ENCODE measurements at places on chromosomes 12 and 14.

DNA sequence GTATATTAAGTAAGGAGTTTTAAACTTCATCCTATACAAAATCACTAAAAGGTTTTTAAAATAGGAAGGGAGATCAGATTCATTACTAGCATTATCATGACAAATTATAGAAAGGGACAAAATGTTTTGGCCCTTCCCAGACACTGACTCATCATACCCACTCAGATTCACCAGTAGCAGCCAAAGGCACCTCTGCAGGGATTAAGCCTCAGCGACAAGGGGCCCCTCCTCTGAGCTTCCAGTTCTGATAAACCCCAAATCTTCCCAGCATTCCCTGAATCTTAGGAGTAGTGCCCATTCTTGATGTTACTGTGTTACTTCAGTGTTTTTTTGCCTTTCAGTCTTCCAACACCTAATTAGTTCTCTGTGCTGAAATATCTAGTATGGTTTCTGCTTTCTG lies 14.5 kb downstream of the KRAS start:
- no peak for DNase-seq

DNA sequence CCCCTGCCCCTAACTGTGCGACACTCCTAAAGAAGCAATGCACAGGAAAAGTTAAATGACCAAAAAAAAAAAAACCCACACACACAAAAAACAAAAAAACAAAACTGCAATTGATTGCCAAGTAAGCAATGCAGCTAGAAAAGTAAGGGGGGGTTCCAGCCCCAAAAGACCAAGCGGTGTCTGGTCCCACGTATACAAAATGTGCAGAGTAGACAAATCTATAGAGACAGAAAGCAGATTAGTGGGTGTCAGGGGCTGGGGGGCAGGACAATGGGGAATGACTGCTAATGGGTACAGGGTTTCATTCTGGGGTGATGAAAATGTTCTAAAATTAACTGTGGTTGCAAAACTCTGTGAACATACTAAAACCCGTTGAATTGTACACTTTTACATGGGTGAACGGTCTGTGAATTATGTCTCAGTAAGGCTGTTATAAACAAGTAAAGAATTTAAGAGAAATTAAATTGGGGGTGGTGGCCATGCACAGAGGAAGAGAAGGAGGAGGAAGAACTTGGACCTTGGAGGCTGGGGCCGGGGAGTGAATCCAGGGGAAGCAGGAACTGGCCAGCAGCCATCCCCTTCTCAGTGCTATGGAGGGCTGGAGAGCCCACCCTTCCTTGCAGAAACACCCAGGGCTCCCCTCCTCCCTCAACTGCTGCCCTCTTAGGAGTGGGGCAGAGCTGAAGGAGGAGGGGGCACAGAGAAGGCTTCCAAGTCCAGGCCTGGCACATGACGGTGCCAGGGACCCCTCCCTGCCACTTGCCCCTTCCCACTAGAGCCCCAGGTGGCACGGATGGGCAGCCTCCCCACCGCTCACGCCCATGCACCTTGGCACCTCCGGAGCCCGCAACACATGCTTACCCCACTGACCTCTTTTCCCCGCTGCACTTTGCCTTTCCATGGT lies 45.4 kb downstream of the KDM2B start:
- no peak for DNase-seq

DNA sequence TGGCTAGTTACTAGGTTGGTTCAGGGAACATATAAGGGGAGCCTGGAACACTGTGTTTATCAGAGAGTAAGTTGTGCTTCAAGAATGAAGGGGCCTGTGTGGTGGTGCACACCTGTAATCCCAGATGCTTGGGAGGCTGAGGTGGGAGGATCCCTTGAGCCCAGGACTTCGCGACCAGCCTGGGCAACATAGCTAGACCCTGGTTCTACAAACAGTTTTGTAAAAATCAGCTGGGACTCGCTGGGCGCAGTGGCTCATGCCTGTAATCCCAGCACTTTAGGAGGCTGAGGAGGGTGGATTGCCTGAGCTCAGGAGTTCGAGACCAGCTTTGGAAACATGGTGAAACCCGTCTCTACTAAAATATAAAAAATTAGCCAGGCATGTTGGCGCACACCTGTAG lies 42.1 kb upstream of the GPR132 start:
- DNase-seq = no peak

- DNase-seq = no peak
Measured at GRCh38 chr12:32183650-32184049, 77.0 kb downstream of the BICD1 start.

GRCh38 chr14:49052521-49052920 lies 533.7 kb downstream of the RPS29 start:
- DNase-seq = no peak

GRCh38 chr14:78633752-78634151 lies 463.6 kb downstream of the NRXN3 start:
- DNase-seq = no peak

All from pulmonary artery endothelial cell (primary cell).